Osteoblast (primary cell): ENCODE measurements at places on chromosomes 7 and 10. TPM values are rescaled to one million over a fixed set of nuclear protein-coding genes. Genes with fewer than 3 reads are reported as not detected.

DNA sequence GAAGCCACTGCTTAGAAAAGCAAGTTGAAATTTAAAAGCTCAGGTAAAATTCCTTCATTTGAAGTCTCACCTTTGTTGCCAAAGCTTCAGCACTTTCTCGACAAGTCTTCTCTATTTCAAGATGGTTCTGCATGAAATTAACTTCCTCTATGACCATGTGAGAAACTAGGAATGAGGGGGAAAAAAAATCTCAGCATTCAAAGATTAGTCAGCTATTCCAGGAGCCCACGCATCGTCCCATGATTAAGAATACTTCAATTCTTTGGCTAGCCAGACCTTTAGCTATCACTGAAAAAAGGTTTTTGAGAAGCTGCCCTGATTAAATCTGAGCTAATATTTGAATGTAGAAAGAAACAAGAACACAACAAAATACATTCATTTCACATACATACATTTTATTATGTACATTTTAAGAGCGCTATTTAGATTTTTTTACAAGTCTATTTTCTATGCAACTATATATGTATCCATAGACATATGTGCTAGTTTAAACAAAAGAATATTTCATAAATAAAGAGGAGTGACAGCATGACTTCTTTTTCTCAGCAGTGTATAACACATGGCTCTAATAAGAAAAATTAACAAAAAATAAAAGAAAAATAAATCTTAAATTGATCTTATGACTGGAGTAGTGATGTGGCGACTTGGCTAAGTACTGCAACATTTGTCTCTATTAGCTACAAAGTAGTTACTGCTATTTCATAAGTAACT is 44.8 kb downstream of the SHTN1 start:
- no peak overlapping the region for H3K27ac ChIP-seq
- no peaks in the 10 kb centered on the region for H3K36me3 ChIP-seq
- H3K4me3 ChIP-seq: no peak overlapping the region
- H3K4me1 ChIP-seq: no peaks in the 10 kb centered on the region
- DNase-seq: peak; percentile 15

DNA sequence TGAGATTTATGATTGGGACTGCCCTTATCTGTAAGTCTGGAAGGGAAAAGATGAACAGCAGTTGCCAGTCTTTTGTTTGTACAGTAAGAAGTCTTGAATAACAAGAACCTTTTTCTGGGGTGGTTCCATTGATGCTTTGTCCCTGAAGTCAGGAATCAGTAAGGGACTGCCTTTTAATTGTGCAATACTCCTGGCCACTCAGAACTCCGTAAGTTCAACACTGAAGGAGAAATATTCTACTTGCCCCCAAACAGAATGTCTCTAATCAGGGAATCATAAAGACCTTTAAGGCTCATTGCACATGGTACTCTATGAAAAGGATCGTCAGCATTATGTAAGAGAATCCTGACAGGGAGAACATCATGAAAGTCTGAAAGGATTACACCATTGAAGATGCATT is 361.4 kb downstream of the EXOC4 start:
- H3K36me3 ChIP-seq: no peaks in the 10 kb centered on the region
- no peaks in the 10 kb centered on the region for H3K4me1 ChIP-seq
- no peak overlapping the region for H3K27ac ChIP-seq
- no peaks in the 10 kb centered on the region for H3K27me3 ChIP-seq
- no peak for DNase-seq

GRCh38 chr10:4730998-4731397 is 95.0 kb upstream of the AKR1E2 start:
- H3K27ac ChIP-seq: no peak overlapping the region
- DNase-seq: no peak
- H3K4me3 ChIP-seq: no peak overlapping the region
- H3K27me3 ChIP-seq: no peaks in the 10 kb centered on the region
- no peaks in the 10 kb centered on the region for H3K36me3 ChIP-seq
- peaks cover 3% of the 10 kb centered on the region for H3K4me1 ChIP-seq

DNA sequence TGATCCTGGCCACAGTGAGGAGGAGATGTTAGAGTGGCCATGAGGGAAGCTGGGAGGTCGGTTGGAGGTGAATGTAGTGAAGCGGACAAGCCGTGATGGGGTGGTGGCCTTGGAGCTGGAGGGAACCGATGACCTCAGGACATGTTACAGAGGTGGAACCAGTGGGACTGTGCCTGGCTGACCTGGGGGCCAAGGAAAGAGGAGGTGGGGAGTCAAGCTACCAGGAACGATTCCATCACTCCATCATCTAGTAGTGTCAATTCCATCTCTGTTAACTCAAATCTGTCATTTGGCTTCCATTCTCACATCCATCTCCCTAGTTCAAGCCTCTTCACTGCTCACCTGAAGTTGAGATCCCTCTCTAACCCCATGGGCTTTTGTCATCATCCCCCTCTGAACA is 102.4 kb upstream of the LYZL2 start:
- DNase-seq: no peak
- H3K36me3 ChIP-seq: no peaks in the 10 kb centered on the region
- H3K4me3 ChIP-seq: no peak overlapping the region

- peak; percentile 62 for DNase-seq
- H3K27me3 ChIP-seq: no peaks in the 10 kb centered on the region
These were observed 114.8 kb upstream of the ARID5B start for GRCh38 chr10:61786728-61787127.

DNA sequence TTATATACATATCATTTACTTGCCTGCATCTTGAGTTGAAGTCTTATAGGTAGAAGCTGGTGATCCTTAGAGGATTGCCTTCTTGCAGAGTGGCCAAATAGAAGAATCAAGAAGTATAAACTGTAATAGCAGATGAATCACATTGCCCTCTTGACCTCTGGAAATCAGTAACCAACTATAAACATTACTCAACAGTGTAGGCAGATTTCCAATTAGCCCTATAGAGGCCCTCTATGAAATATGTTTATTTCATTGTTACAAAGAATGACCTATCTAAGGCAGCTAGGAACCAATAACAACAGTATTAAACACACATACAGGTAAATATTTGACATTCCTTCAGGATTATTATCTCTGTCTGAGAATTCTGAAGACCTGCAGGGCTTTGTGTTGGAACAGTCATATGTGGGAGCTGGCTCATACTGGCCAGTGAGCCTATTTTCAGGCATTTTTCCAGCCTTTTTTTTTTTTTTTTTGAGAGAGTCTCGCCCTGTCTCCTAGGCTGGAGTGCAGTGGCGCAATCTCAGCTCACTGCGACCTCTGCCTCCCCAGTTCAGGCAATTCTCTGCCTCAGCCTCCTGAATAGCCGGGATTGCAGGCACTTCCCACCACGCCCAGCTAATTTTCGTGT is 7.2 kb upstream of the SRI start:
- peaks cover 7% of the 10 kb centered on the region for H3K27me3 ChIP-seq
- no peaks in the 10 kb centered on the region for H3K36me3 ChIP-seq

- no peaks in the 10 kb centered on the region for H3K36me3 ChIP-seq
- H3K4me1 ChIP-seq: no peaks in the 10 kb centered on the region
- H3K27ac ChIP-seq: no peak overlapping the region
- H3K27me3 ChIP-seq: no peaks in the 10 kb centered on the region
These were observed 123.6 kb downstream of the RNF32 start for GRCh38 chr7:156764016-156764669.

IFRD1 gene
- 90.5 and 107 TPM in 2 replicates for total RNA-seq

PPP1R3A gene
- not detected in 2 replicates for total RNA-seq
